ENCODE measurements at places on chromosomes 1 and 21. TPM values are rescaled to one million over a fixed set of nuclear protein-coding genes. Genes with fewer than 3 reads are reported as not detected.

The ACTL8 gene
- not detected for total RNA-seq

The C1QA gene
- not detected for total RNA-seq

The CFAP74 gene
- not detected for total RNA-seq

The EFNA1 gene
- 10.9 TPM for total RNA-seq

The C2CD4D gene
- not detected for total RNA-seq

The PTPN7 gene
- not detected for total RNA-seq

The GJB3 gene
- total RNA-seq = not detected

The SPRR4 gene
- total RNA-seq = not detected

The AKNAD1 gene
- 0.45 TPM for total RNA-seq

The SLC1A7 gene
- not detected for total RNA-seq

The CFHR2 gene
- total RNA-seq = not detected

The RBM11 gene
- not detected for total RNA-seq

The TNFRSF4 gene
- 0.59 TPM for total RNA-seq

GRCh38 chr1:32198237-32199042, 2.0 kb upstream of the CCDC28B start:
- H3K36me3 ChIP-seq = peaks cover 32% of the 10 kb centered on the region
- no peak overlapping the region for H3K4me3 ChIP-seq
- no peaks in the 10 kb centered on the region for H3K27me3 ChIP-seq

DNA sequence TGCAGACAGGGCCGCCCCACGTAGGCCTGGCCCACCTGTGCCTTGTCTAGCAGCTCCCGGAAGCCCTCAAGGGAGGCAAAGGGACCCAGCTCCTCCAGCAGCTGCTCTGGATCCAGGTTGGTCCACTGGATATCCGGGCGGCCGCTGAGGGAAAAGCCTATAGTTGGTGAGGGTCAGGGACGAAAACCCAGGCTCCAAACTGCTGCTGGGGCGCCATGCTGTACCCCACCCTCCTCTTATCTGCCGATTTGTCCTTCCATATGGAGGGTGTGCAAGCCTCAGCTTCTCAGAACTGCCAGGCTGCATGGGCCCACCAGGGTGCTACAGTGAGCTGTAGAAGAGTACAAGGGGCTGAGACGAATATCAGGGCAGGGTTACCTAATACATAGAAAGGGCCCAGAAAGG, 12.2 kb downstream of the PTCH2 start:
- no peaks in the 10 kb centered on the region for H3K36me3 ChIP-seq
- H3K4me3 ChIP-seq = no peak overlapping the region
- H3K4me1 ChIP-seq = peaks cover 3% of the 10 kb centered on the region
- DNase-seq = no peak
- peak overlapping the region; percentile 22 for H3K27ac ChIP-seq

- DNase-seq = no peak
- H3K27ac ChIP-seq = peak overlapping the region; percentile 14
- H3K4me1 ChIP-seq = peaks cover 40% of the 10 kb centered on the region
- H3K36me3 ChIP-seq = peaks cover 8% of the 10 kb centered on the region
- no peak overlapping the region for H3K4me3 ChIP-seq
Observed at GRCh38 chr1:19734056-19734455, 65.7 kb downstream of the TMCO4 start.

- no peak overlapping the region for H3K4me3 ChIP-seq
- H3K4me1 ChIP-seq = no peaks in the 10 kb centered on the region
- H3K27me3 ChIP-seq = no peaks in the 10 kb centered on the region
- H3K27ac ChIP-seq = no peak overlapping the region
- DNase-seq = no peak
- H3K36me3 ChIP-seq = peaks cover 2% of the 10 kb centered on the region
Observed at GRCh38 chr1:169201084-169201619, 94.7 kb downstream of the ATP1B1 start.

GRCh38 chr1:218078916-218079315, 206.2 kb upstream of the RRP15 start:
- no peak for DNase-seq
- H3K36me3 ChIP-seq = no peaks in the 10 kb centered on the region
- peaks cover 2% of the 10 kb centered on the region for H3K27me3 ChIP-seq
- no peaks in the 10 kb centered on the region for H3K4me1 ChIP-seq
- H3K27ac ChIP-seq = no peak overlapping the region
- no peak overlapping the region for H3K4me3 ChIP-seq

- H3K4me3 ChIP-seq = no peak overlapping the region
- H3K4me1 ChIP-seq = peaks cover 24% of the 10 kb centered on the region
- no peaks in the 10 kb centered on the region for H3K27me3 ChIP-seq
- peak overlapping the region; percentile 49 for H3K27ac ChIP-seq
- H3K36me3 ChIP-seq = no peaks in the 10 kb centered on the region
Observed at GRCh38 chr1:67338642-67339041, 31.0 kb downstream of the IL12RB2 start.

GRCh38 chr1:160949881-160950280, 4.7 kb downstream of the ITLN2 start:
- no peak for DNase-seq
- H3K27ac ChIP-seq = no peak overlapping the region
- no peak overlapping the region for H3K4me3 ChIP-seq
- no peaks in the 10 kb centered on the region for H3K4me1 ChIP-seq

DNA sequence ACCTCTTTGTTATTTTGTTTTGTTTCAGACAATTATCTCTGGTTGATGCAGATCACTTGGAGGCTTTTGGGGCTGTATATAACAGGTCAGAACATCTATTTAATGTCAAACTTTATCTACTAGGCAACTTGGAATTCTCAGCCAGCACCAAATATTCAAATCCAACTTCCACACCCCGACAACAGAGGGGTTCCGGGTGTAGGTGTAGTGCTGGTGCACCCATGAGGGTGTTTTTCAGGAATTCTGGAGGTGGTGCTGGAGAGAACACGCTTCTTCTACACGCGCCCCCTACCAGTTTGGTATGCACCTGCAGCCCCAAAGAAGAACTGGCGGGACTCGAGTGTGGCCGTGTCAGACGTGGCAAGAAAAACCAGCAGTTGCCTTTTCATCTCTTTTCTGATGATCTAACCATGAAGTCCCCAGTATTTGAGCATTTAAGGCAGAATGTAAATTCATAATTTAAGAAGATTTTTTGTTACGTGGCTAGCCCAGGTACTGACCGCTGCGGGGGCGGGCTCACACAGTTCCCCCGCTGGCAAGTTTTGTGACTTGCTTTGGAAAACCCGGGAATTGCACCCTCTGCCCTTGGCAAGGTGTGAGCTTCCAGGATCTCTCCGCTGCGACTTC, 462 bp upstream of the TLCD4 start:
- H3K4me1 ChIP-seq = peaks cover 11% of the 10 kb centered on the region
- peaks cover 23% of the 10 kb centered on the region for H3K27me3 ChIP-seq
- no peak for DNase-seq

- no peak overlapping the region for H3K4me3 ChIP-seq
- H3K36me3 ChIP-seq = no peaks in the 10 kb centered on the region
- DNase-seq = no peak
Observed at GRCh38 chr1:101364370-101365120, 127.7 kb downstream of the S1PR1 start.

- H3K36me3 ChIP-seq = no peaks in the 10 kb centered on the region
- peaks cover 45% of the 10 kb centered on the region for H3K27me3 ChIP-seq
- peaks cover 10% of the 10 kb centered on the region for H3K4me1 ChIP-seq
- no peak overlapping the region for H3K4me3 ChIP-seq
Observed at GRCh38 chr1:30379684-30380624, 343.4 kb downstream of the MATN1 start.

DNA sequence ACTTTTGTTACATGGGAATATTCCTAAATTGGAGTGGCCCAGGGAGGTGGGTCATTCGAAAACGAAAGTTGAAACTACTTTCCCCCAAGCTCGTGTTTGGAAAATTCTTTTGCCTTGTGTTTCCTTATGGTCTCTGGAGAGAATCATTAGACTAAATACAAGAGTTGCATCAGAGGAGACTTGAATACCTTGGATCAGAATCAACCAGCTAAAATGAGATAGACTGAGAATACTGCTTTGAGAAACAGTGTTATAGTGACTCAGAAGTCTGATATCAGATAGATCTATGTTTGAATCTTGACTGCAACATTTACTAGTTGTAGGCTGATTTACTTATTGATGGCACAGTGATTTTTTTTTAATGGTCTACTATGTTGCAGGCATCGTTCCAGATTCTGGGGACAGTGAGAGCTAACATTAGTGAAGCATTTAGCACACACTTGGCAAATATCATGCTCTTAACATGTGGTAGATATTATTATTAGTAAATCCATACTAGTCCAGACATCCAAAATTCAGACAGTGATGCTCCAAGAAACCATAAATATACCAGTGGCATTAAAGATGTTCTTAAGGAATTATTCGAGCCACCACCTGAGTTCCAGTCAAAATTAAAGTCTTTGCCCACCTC, 12.9 kb upstream of the ACTN2 start:
- H3K36me3 ChIP-seq = no peaks in the 10 kb centered on the region
- H3K27ac ChIP-seq = peak overlapping the region; percentile 15
- H3K27me3 ChIP-seq = peaks cover 15% of the 10 kb centered on the region
- no peak overlapping the region for H3K4me3 ChIP-seq
- DNase-seq = no peak

GRCh38 chr1:215890438-215890837, 323.3 kb downstream of the KCTD3 start:
- no peak for DNase-seq
- H3K27me3 ChIP-seq = peaks cover 15% of the 10 kb centered on the region
- H3K4me3 ChIP-seq = no peak overlapping the region
- no peak overlapping the region for H3K27ac ChIP-seq
- H3K4me1 ChIP-seq = no peaks in the 10 kb centered on the region

GRCh38 chr21:40938611-40939010, 91.7 kb upstream of the DSCAM start:
- DNase-seq = no peak
- H3K36me3 ChIP-seq = no peaks in the 10 kb centered on the region
- no peak overlapping the region for H3K27ac ChIP-seq
- no peaks in the 10 kb centered on the region for H3K4me1 ChIP-seq
- no peak overlapping the region for H3K4me3 ChIP-seq

GRCh38 chr1:211985556-211986264, 49.6 kb downstream of the INTS7 start:
- no peak for DNase-seq
- H3K36me3 ChIP-seq = peaks cover 5% of the 10 kb centered on the region

GRCh38 chr21:16837321-16837720, 675.5 kb upstream of the CXADR start:
- no peak for DNase-seq
- H3K36me3 ChIP-seq = no peaks in the 10 kb centered on the region
- H3K27me3 ChIP-seq = no peaks in the 10 kb centered on the region
- H3K4me3 ChIP-seq = no peak overlapping the region
- H3K4me1 ChIP-seq = peaks cover 28% of the 10 kb centered on the region

GRCh38 chr1:116540088-116540487, 30.7 kb downstream of the CD58 start:
- H3K27me3 ChIP-seq = no peaks in the 10 kb centered on the region
- peaks cover 24% of the 10 kb centered on the region for H3K36me3 ChIP-seq
- H3K4me1 ChIP-seq = peaks cover 9% of the 10 kb centered on the region
- DNase-seq = no peak

GRCh38 chr1:111199329-111199728, 1.1 kb downstream of the DENND2D start:
- no peak overlapping the region for H3K27ac ChIP-seq
- no peaks in the 10 kb centered on the region for H3K36me3 ChIP-seq
- H3K4me1 ChIP-seq = no peaks in the 10 kb centered on the region
- DNase-seq = no peak

GRCh38 chr1:110235834-110236682, 25.9 kb downstream of the KCNC4 start:
- no peak overlapping the region for H3K27ac ChIP-seq
- H3K4me1 ChIP-seq = peaks cover 8% of the 10 kb centered on the region
- no peak overlapping the region for H3K4me3 ChIP-seq
- H3K36me3 ChIP-seq = peaks cover 3% of the 10 kb centered on the region

GRCh38 chr1:17539477-17540254, at the start of gene ARHGEF10L:
Gene ARHGEF10L (plus strand): TSS chr1:17539698. CDS start chr1:17580596, 40,898 bp downstream.
- no peak for DNase-seq
- H3K27ac ChIP-seq = peak within 1 kb of the TSS; percentile 87
- H3K4me3 ChIP-seq = peak within 1 kb of the TSS; percentile 85
- H3K27me3 ChIP-seq = no peaks in the 10 kb centered on the region
- peaks cover 23% of the 10 kb centered on the region for H3K4me1 ChIP-seq
- no peaks in the 10 kb centered on the region for H3K36me3 ChIP-seq

- no peak overlapping the region for H3K27ac ChIP-seq
- no peak overlapping the region for H3K4me3 ChIP-seq
- H3K36me3 ChIP-seq = peaks cover 5% of the 10 kb centered on the region
- peaks cover 4% of the 10 kb centered on the region for H3K4me1 ChIP-seq
- DNase-seq = no peak
Observed at GRCh38 chr1:97886199-97886598, 34.6 kb downstream of the DPYD start.

- H3K4me1 ChIP-seq = no peaks in the 10 kb centered on the region
- H3K27ac ChIP-seq = no peak overlapping the region
- no peaks in the 10 kb centered on the region for H3K36me3 ChIP-seq
- peaks cover 30% of the 10 kb centered on the region for H3K27me3 ChIP-seq
- no peak overlapping the region for H3K4me3 ChIP-seq
Observed at GRCh38 chr1:88302843-88303486, 381.1 kb upstream of the PKN2 start.

- peaks cover 2% of the 10 kb centered on the region for H3K27me3 ChIP-seq
- no peak overlapping the region for H3K4me3 ChIP-seq
- no peak overlapping the region for H3K27ac ChIP-seq
Observed at GRCh38 chr1:220707160-220707559, 17.0 kb downstream of the C1orf115 start.

- no peak for DNase-seq
- H3K4me1 ChIP-seq = peaks cover 14% of the 10 kb centered on the region
- no peaks in the 10 kb centered on the region for H3K36me3 ChIP-seq
- H3K27ac ChIP-seq = peak overlapping the region; percentile 19
Observed at GRCh38 chr1:213231795-213232231, 180.8 kb downstream of the RPS6KC1 start.

GRCh38 chr21:38239672-38240071, 17.1 kb upstream of the KCNJ15 start:
- H3K4me3 ChIP-seq = no peak overlapping the region
- peak overlapping the region; percentile 100 for H3K27ac ChIP-seq
- H3K4me1 ChIP-seq = peaks cover 71% of the 10 kb centered on the region
- DNase-seq = no peak
- H3K27me3 ChIP-seq = no peaks in the 10 kb centered on the region

DNA sequence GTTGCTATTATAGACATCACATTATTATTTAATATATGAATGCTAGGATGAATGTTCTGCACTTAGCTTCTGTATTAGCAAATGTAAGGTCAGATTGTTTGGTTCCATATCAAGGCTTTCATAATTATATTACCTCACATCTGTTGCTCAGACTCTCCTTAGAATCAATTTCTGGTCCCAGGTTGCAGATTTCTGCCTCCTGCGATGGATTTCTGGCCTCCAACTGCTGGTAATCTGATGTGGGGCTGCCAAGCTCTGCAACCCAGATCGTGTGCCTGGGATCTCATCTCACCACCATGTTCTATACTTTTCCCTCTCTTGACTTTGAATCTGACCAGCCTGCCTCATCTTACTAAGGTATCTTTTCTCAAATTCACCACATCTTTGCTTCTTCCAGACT, 25.2 kb downstream of the PLPPR5 start:
- no peak overlapping the region for H3K4me3 ChIP-seq
- no peak for DNase-seq
- H3K36me3 ChIP-seq = peaks cover 1% of the 10 kb centered on the region
- no peak overlapping the region for H3K27ac ChIP-seq
- peaks cover 3% of the 10 kb centered on the region for H3K4me1 ChIP-seq
- H3K27me3 ChIP-seq = peaks cover 29% of the 10 kb centered on the region

DNA sequence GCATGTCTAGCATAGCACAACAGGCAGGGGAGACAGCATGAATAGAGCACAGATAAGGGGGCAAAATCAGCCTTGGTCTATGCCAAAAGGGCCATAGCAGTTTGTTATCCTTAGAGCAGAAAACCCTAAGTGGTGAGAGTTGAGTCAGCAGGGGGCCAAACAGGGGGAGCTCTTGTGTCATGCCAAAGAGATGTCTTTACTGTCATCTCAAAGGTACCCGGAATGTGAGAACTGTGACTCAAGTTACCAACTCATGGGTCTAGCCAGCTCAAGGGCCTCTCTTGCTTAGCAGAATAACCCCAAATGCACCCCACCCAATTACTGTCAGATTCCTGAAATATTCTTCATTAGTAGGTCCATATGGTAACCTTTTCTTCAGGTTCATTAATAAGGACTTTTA, 45.9 kb upstream of the NRDC start:
- H3K4me1 ChIP-seq = peaks cover 3% of the 10 kb centered on the region
- no peak for DNase-seq
- no peak overlapping the region for H3K27ac ChIP-seq

All from chondrocyte (in vitro differentiated cells).